ENCODE measurements at places on chromosomes 16 and 17. TPM values are rescaled to one million over a fixed set of nuclear protein-coding genes. Genes with fewer than 3 reads are reported as not detected.

The MYADML2 gene
- not detected for total RNA-seq

The KCNH6 gene
- total RNA-seq, result 0.33 TPM

The DLX4 gene
- 0.32 TPM for total RNA-seq

The SRSF2 gene
- 152 TPM for total RNA-seq

The KCNJ12 gene
- total RNA-seq, result 0.73 TPM

The NFE2L1 gene
- total RNA-seq, result 82.0 TPM

The ADAM11 gene
- 0.28 TPM for total RNA-seq

The SSTR5 gene
- total RNA-seq, result not detected

DNA sequence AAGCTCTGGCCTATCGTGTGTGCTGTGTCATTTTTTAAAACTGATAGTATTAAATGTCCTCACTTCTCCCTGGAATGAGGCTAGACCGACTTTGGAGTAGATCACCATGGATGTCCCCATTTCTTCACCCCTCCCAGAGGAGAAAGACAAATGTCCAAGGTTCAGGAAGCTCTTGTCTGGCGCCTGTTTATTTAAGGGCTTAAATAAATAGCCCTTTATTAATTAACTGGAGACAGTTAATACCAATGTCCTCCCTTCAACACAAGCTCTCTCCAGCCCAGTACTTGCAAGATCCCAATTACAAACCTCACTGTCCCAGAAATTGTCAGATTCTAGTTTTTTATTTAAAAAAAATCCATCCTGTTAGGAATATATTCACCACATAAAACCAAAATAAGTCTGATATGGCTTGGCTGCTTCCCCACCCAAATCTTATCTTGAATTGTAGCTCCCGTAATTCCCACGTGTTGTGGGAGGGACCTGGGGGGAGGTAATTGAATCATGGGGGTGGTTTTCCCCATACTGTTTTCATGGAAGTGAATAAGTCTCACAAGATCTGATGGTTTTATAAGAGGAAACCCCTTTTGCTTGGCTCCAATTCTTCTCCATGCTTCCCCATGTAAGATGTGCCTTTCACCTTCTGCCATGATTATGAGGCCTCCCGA is 344.4 kb downstream of the SHISA9 start:
- DNase-seq, result peak; percentile 41

DNA sequence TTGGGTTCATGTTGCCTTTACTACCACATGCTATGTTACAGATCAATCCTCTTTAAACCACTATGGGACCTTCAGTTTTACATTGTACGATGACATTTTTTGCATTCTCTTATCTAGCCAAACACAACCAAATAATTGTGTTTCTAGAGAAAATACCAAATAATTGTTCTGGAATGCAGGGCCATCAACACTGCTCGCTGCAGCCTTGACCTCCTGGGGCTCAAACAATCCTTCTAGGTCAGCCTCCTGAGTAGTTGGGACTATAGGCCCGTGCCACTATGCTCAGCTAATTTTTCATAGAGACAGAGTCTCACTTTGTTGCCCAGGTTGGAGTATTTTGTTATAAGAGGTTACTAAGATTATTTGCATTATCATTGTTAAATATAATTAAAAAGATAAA is 237.5 kb upstream of the PMFBP1 start:
- no peak for DNase-seq

DNA sequence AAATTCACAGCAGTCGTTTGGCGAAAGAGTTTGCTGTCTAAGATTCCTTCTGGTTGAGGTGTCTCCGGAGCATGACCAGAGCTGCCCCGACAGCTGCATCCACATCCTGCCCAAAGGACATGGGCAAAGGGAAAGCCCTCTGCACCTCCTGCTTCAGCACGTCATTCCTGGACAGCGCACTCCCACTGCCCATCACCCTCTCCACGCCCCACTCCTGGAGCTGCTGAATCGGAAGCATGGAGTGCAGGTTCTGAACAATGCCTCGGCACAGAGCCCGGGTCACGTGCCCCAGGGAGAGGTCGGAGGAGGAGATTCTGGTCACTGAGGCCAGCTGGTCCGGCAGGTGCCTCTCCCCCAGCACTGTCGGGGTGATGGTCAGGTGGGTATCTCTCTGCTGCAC is 1.3 kb upstream of the TRPV1 start:
- no peak for DNase-seq

GRCh38 chr16:1721372-1721771 is 15.4 kb downstream of the MAPK8IP3 start:
- DNase-seq, result no peak

GRCh38 chr16:60261425-60261824 is 1527.3 kb upstream of the GOT2 start:
- no peak for DNase-seq

- DNase-seq, result no peak
Observed at GRCh38 chr16:85424260-85425073, 188.7 kb upstream of the GSE1 start.

DNA sequence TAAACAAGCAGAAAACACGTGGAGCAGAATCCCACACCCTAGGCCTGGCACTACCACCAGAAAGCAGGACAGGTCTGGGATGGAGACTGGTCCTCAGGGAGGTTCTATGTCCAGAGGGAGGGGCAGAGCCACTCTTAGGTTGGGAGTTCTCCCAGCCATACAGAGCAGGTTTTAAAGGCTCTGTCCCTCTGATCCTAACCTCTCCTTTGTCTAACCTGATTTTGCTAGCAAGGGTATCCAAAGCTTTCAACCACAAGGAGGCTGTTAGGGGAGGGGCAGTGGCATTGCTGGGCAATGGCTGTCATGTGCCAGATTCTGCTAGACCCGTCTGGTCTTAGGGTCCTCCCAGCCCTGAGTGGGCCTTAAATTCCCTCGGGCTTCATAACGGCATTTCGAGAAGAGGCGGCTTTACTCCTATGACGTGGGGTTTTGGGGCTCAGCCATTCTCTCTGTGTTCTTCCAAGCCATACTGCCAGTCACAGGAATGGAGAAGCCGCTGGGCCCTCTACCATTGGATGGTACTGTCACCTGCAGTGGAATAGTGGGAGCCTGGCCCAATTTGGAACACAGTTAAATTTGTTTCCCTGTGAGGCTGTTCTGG is 5.7 kb downstream of the TPPP3 start:
- no peak for DNase-seq

DNA sequence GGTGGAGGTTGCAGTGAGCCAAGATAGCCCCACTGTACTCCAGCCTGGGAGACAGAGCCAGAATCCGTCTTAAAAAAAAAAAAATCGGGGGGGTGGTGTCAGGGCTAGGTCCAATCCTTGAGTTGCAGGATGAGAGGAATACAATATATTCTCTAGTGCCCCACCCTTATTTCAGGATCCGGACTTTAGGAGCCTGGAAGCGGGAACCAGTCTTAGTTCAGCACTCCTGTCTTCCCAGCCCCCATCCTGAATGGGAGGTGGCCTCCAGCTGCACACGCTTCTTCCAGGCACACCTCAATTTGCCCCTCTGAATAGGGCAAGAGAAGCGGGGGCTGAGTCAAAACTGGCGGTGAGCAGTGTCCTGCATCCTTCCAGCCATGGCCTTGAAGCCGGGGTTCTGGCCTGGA is 1.6 kb downstream of the FHOD1 start:
- no peak for DNase-seq

DNA sequence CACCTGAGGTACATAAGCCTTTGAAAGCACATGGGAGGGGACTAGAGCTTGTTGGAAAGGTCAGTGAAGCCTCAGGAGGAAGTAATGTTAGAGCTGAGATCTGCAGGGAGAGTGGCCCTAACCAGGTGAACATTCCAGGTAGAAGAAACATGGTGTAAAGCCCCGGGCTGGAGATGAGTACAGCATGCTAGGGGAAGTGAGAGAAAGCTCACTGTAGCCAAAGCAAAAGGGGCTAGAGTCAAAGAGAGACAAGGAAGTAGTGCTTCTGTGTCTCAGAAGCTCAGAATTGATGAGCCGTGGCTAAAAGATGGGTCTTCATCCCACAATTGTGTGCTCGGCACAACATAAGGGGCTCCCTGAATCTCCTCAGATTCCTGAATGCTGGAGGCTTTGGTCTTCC is 481.8 kb downstream of the XYLT1 start:
- DNase-seq, result no peak

GRCh38 chr16:85761861-85762260 is 11.0 kb upstream of the C16orf74 start:
- DNase-seq, result no peak

- DNase-seq, result no peak
Observed at GRCh38 chr17:2983255-2983654, 80.2 kb downstream of the OR1D5 start.

DNA sequence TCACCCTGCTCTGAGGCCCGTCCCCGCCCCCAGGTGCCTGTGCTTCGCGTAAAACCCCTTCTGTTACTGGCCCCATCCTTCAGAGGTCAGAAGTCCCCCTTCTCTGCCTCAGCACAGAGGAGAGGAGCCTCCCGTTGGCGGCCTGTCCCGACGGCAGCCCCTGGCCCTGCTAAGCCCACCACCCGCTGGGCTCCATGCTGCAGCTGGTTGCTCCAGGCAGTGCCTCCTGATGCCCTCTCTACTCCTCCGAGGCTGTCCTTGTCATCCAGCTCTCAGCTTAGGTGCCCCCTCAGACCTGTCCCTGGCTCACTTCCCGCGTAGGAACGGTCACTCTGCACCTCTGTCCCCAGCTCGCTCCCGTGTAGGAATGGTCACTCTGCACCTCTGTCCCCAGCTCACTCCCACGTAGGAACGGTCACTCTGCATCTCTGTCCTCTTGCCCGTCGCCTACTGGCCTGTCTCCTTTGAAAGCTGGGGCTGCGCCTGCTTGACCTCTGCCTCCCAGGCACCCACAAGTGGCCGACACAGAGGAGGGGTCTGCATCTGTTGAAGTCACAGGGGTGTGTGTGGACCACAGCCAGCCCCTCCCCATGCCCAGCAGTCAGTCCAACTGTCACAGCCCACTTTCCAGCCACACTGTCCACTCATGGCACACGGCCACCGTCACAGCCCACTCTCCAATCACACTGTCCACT is 31.7 kb upstream of the ZC3H18 start:
- no peak for DNase-seq

GRCh38 chr16:75494184-75494583 is 1.1 kb downstream of the CHST6 start:
- DNase-seq, result no peak

- no peak for DNase-seq
Observed at GRCh38 chr16:1773703-1774447, 941 bp upstream of the MRPS34 start.

DNA sequence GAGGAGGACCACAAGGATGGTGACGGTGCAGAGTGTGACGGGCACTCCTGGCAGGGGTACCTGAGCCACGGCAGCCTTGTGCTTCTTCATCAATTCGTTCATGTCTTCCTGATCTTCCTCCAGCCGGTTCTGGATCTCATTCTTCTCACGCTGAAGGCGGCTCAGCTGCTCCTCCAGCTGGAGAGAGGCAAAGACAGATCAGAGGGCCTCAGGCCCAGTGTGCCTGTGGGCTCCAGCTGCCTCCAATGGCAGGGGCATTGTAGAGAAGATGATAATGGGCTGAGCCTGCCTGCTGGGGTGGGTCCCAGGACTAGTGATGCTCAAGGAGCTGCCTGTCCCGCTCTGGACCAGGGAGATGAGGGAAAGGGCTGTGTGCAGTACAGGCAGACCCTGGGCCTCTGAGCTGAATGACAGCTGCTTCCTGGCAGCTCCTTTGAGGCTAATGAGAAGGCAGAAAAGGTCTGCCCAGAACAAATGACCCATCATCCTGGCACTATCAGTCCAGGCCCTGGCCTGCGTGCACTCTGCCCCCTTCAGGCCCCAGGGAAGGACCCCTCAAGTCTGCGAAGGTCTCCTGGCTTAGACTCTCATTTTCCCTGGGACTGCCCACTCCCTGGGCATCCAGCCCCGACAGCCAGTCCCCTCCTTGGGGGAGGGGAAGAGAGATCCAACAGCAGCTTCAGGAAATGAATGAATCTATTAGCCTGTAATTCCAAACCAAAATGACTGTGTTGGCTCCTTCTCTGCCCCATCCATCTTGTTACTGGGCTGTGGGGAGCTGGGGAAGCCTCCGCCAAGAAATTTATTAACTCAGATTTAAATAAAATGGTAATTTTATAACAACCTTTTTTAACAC is 48.0 kb downstream of the PIPOX start:
- DNase-seq, result no peak

DNA sequence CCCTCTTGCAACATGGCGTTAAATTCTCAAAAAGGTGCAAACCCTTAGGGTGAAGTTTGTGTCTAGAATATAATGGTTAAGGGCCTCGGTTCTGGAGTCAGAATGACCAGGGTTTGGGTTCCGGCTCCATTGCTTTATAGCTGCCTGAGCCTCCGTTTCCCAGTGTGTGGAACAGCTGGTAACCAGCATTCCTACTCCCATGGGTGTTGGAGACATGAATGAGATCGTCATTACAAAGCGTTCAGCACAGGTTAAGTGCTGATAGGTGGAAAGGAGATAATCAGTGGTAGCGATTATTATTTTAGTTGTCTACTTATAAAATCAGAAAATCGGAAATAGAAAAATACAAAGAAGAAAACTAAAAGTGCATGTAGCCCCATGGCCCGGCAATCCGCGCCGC is 23.5 kb upstream of the ZCCHC14 start:
- DNase-seq, result no peak

DNA sequence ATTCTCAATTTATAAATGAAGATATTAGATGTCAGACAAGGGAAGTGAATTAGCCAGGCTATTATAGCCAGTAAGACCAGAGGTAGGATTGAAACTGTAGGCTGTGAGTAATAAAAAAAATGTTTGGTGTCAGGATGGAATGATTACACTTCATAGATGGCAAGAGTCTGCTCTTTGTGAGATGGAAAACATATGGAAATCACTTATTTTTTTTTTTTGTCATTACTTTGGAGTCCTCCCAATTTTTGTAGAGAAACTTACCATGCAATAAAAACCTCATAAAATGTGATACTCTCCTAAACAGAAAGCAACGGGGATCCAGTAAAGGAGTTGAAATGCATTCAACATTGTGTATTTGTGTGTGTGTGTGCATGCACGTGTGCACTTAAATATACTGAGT is 532.7 kb upstream of the CDH8 start:
- DNase-seq, result no peak

- no peak for DNase-seq
Observed at GRCh38 chr17:41773731-41774193, 12.7 kb downstream of the JUP start.

- no peak for DNase-seq
Observed at GRCh38 chr17:29278692-29279091, 15.3 kb downstream of the NUFIP2 start.

GRCh38 chr17:11461993-11462548 is 136.2 kb upstream of the DNAH9 start:
- no peak for DNase-seq

DNA sequence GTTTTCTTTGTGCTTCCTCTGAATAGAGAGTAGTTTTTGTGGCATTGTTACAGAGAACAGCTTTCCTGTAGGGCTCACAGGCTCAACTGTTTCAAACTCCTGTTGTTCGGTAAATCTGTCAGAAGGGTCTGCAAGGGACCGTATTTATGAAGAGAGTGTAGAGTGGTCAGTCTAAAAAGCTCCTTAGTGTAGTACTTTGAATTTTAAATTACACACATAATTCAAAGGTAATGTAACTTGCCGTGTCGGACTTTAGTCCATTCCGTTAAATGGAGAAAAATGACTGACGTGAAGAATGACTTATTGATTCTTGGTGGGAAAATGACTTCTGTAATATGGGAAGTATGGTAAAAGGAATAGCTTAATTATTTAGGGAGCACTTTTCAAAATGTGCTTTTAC is 190.9 kb downstream of the WWOX start:
- no peak for DNase-seq
